ENCODE measurements at places on chromosomes 4 and X. TPM values are rescaled to one million over a fixed set of nuclear protein-coding genes. Genes with fewer than 3 reads are reported as not detected.
A peak's percentile ranks its signal among the peaks of the same experiment; 100 is the strongest.

DNA sequence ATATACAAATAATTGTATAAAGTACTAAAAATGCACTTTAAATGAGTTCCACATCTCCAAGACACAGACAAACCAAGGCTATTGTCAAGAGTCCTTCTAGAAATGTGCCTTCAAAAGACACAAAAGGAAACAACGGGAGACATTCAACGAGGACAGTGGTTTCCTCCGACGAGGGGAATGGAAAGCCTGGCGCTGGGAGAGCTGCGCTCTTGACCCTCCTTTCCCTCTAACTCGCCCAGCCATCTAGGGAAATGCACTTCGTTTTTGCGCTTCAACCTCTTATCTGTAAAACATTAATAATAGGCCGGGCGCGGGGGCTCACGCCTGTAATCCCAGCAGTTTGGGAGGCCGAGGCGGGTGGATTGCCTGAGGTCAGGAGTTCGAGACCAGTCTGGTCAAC is 37.0 kb downstream of the ZFP42 start:
- no peaks in the 10 kb centered on the region for H3K4me1 ChIP-seq
- no peak for DNase-seq
- H3K4me3 ChIP-seq: no peak overlapping the region
- no peak overlapping the region for H3K27ac ChIP-seq
- H3K36me3 ChIP-seq: no peaks in the 10 kb centered on the region
- H3K27me3 ChIP-seq: no peaks in the 10 kb centered on the region

DNA sequence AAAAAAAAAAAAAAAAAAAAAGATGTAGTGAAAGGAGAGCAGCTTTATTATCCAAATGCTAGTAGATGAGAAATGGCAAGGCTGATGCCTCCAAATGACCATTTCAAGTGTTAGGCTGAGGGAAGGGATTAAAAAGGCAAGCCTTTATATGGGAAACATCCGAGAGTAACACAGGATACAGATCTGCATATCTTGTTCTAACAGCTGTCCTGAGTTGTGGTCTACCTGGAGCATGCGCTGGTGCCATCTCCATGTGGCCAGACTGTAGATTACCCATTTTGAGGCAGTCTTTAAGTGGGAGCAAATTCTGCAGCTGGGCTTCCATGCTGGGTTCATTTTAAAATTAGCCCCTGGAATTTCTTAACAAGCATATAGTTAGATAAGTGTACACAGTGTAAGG is 26.0 kb upstream of the ELF2 start:
- no peak overlapping the region for H3K27ac ChIP-seq
- no peaks in the 10 kb centered on the region for H3K4me1 ChIP-seq
- DNase-seq: no peak

- no peak overlapping the region for H3K4me3 ChIP-seq
- H3K36me3 ChIP-seq: peaks cover 19% of the 10 kb centered on the region
- H3K27ac ChIP-seq: no peak overlapping the region
- no peaks in the 10 kb centered on the region for H3K27me3 ChIP-seq
These were observed 144.1 kb downstream of the MAB21L2 start for GRCh38 chr4:150725957-150726523.

DNA sequence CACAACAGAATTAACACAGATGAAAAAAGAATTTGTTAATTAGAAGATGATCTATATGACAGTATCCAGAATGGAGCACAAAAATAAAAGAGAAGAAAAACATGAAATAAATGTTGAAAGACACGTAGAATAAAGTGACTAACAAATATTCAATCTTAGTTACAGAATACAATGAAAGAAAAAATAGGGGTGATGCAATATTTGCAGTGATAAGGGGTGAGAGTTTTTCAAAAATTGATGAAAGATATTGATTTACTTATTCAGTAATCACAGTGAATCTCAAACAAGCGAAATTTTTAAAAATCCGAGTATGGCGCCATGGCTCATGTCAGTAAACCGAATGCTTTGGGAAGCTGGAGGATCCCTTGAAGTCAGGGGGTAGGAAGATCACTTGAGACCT is 20.2 kb upstream of the RAB28 start:
- no peaks in the 10 kb centered on the region for H3K27me3 ChIP-seq
- H3K4me1 ChIP-seq: no peaks in the 10 kb centered on the region
- H3K4me3 ChIP-seq: no peak overlapping the region
- no peak for DNase-seq

DNA sequence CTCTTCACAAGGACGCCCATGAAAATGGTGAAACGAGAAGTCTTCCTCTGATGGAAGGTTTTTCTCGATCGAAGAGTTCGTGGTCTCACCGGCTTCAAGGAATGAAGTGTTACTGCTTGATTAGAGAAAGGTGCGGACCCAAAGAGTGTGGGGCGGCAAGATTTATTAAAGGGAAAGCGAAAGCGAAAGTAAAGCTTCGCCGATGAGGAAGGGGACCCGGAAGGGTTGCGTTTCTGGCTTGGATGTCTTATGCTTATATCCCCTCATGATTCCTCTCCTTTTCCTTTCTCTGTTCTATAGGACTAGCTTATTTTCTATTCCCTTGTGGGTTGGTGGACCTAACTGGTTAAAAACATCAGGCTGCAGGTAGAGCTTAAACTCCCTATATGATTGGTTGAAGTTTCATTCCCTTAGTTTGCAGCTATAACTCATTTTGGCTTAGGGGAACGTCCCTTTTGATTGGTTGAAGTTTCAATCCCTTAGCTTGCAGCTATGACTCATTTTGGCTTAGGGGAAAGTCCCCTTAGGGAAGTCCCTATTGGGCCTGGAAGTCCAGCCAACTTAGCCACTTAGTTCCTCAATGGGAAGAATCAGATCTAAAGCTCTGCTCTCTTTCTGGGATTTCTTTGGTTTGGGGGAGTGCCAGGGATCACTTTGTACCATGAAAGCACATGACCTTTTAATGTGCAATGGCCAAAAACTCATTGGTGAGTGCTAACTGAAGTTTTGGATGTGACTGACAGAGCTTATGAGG is 1025.0 kb upstream of the PCDH10 start:
- H3K4me3 ChIP-seq: no peak overlapping the region
- no peak overlapping the region for H3K27ac ChIP-seq
- H3K4me1 ChIP-seq: no peaks in the 10 kb centered on the region
- no peaks in the 10 kb centered on the region for H3K27me3 ChIP-seq
- no peak for DNase-seq

The SPANXN4 gene
- total RNA-seq: not detected

DNA sequence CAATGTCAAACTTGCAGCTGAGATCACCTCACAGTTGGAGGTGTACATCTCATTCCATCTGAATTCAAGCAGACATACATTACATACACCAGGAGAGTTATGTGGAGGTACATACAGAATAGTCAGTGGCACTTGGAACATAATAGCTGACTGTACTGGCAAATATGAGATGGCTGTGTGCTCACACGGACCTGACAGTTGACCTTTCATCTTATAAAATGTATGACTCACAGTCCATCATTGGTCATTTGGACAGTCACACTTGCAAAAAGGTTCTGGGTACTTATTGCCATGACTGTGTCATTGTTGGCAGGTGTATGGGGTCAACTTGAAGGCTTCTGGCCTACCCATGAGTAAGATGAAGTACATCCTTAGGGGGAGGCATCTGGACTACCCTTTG is 88.6 kb upstream of the WDR1 start:
- DNase-seq: no peak
- no peaks in the 10 kb centered on the region for H3K4me1 ChIP-seq
- H3K36me3 ChIP-seq: no peaks in the 10 kb centered on the region
- H3K27ac ChIP-seq: no peak overlapping the region
- H3K4me3 ChIP-seq: no peak overlapping the region

GRCh38 chrX:39065051-39065871 is 264.0 kb downstream of the MID1IP1 start:
- no peak for DNase-seq
- no peaks in the 10 kb centered on the region for H3K36me3 ChIP-seq
- H3K4me3 ChIP-seq: no peak overlapping the region
- no peaks in the 10 kb centered on the region for H3K4me1 ChIP-seq

The SLC6A14 gene
- 10.1 TPM for total RNA-seq

The GRIA3 gene
- 4.4 TPM for total RNA-seq

The F9 gene
- not detected for total RNA-seq

DNA sequence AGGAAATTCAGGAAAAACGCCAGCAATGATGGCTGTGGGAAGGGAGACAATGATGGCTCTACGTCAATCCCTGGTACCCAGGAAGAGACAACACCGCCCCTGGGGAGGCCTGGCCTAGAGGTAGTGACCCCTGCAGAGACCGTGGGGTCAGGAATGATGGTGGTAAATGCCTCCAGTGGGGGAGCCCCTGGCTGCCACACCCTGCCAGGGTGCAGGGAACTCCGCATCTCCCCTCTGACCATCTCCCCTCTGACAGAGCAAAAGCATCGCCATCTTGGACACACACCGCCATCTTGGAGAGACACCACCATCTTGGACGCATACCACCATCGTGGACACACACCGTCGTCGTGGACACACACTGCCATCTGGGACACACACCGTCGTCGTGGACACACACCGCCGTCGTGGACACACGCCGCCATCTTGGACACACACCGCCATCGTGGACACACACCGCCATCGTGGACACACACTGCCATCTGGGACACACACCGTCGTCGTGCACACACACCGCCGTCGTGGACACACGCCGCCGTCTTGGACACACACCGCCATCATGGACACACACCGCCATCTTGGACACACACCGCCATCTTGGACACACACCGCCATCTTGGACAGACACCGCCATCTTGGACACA is 9.9 kb downstream of the ASMTL start:
- DNase-seq: no peak
- H3K4me1 ChIP-seq: no peaks in the 10 kb centered on the region
- H3K27me3 ChIP-seq: no peaks in the 10 kb centered on the region
- H3K36me3 ChIP-seq: peaks cover 10% of the 10 kb centered on the region
- H3K4me3 ChIP-seq: no peak overlapping the region

The DIPK2B gene
- 22.1 TPM for total RNA-seq

- H3K27ac ChIP-seq: no peak overlapping the region
- H3K27me3 ChIP-seq: no peaks in the 10 kb centered on the region
- DNase-seq: no peak
- no peaks in the 10 kb centered on the region for H3K4me1 ChIP-seq
- H3K36me3 ChIP-seq: no peaks in the 10 kb centered on the region
- no peak overlapping the region for H3K4me3 ChIP-seq
These were observed 326.4 kb upstream of the NOCT start for GRCh38 chr4:138689187-138689586.

- H3K27me3 ChIP-seq: no peaks in the 10 kb centered on the region
- H3K4me3 ChIP-seq: no peak overlapping the region
- H3K27ac ChIP-seq: no peak overlapping the region
- no peak for DNase-seq
- no peaks in the 10 kb centered on the region for H3K36me3 ChIP-seq
- no peaks in the 10 kb centered on the region for H3K4me1 ChIP-seq
These were observed 119.6 kb downstream of the SHROOM3 start for GRCh38 chr4:76554630-76555029.

The ATG4A gene
- 5.4 TPM for total RNA-seq

DNA sequence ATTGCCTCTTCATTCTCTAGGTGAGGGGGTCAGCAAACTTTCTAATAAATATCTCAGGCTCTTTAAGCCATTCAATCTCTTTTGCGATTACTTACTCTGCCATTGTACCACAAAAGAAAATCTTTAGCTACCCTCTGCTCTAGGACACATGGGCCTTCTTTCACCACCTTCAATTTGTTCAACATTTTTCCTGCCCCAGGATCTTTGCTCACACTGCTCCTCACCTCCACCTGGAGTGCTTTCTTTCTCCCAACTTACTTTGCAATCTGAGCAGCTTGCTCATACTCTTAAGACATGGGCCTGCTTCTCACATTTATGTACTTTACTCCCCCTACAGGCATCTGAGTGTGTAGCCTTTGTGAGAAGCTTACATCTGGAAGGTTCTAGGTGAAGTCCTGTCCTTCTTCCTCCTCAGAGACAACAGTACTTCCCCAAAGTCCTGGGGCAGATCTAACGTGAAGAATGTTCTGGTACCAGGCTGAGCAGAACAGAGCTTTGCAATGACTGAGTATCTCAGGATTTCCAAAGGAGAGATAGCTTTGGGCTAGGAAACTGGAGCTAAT is 55.0 kb upstream of the PRDM5 start:
- no peak for DNase-seq
- H3K36me3 ChIP-seq: no peaks in the 10 kb centered on the region
- no peaks in the 10 kb centered on the region for H3K4me1 ChIP-seq
- H3K4me3 ChIP-seq: no peak overlapping the region
- no peak overlapping the region for H3K27ac ChIP-seq

GRCh38 chrX:109974906-109975655 is 27.8 kb upstream of the TMEM164 start:
- H3K27me3 ChIP-seq: no peaks in the 10 kb centered on the region
- H3K36me3 ChIP-seq: no peaks in the 10 kb centered on the region
- no peak overlapping the region for H3K27ac ChIP-seq
- no peaks in the 10 kb centered on the region for H3K4me1 ChIP-seq

The HSFX4 gene
- total RNA-seq: not detected

DNA sequence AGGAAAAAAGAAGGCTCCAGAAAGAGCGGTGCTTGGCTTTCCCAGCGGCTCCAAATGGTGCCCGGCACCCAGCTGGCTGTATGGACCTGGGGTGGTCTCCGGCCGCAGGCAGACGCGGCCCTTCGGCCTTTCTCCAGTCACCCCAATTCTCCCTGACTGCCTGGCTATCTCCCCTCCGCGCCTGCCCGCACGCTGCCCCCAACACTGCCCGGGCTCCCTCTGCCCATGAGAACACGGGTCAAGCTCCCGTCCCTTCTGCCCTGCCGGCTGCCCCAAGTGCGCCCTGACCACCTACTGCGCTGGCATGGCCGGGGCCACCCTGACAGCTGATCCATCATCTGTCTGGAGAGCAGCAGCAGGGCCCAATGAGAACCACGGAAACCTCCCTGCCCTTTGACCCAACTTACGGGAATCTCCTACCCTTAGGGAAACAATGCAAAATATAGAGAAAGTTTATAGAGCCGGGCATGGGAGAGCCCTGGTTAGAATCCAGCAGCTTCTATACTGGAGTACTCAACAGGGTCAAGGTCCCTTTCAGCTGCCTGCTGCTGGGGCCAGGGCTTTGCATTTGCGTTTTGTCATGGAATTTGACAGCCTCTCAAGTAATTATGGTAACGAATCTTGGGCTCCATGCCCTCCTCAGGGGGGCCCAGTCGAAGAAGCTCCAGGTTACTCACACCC is 1.2 kb upstream of the FAM3A start:
- no peaks in the 10 kb centered on the region for H3K36me3 ChIP-seq
- peak overlapping the region; percentile 82 for H3K27ac ChIP-seq

DNA sequence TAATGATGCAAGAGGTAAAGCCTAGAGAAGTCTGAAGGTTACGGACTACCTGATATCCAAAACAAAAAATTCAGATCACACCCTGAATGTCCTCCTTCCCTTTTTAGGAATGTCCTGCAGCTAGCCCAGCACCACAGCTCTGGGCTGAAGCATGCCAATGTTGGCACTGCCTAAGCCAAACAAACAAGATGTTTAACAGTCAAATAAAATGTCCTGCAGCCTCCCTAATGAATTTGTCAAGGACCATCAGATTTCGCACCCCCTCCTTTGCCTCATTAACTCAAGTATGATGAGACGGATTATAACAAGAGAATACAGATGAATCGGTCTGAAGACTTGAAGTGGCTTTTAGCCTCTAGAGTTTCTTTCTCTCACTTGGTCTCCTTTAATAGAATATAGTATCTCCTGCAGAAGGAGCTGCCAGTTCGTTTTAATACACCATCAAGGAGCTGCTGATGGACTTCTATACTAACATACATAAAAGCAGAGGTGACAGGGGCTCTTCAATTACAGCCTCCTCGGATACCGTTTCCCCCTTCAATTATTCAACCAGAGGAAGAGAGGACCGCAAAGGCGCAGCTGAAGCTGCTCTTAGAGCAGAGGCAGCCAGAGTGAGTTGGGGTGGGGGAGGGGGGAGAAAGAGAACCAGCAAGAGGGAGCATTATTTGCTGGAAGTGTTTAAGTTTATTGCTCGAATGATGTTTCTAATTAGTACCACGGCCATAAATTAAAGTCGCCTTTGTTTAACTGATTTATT is 3.0 kb upstream of the MAB21L2 start:
- H3K4me1 ChIP-seq: no peaks in the 10 kb centered on the region
- H3K27ac ChIP-seq: peak overlapping the region; percentile 8
- H3K36me3 ChIP-seq: no peaks in the 10 kb centered on the region
- H3K4me3 ChIP-seq: peak overlapping the region; percentile 22
